ENCODE measurements at places on chromosomes 12 and 14. TPM values are rescaled to one million over a fixed set of nuclear protein-coding genes. Genes with fewer than 3 reads are reported as not detected.

The KRT6B gene
- 0.25 TPM for polyA plus RNA-seq

GRCh38 chr14:61493239-61493638 is 171.9 kb downstream of the PRKCH start:
- DNase-seq: no peak

- DNase-seq: no peak
Observed at GRCh38 chr12:7327918-7328317, 24.0 kb downstream of the ACSM4 start.

DNA sequence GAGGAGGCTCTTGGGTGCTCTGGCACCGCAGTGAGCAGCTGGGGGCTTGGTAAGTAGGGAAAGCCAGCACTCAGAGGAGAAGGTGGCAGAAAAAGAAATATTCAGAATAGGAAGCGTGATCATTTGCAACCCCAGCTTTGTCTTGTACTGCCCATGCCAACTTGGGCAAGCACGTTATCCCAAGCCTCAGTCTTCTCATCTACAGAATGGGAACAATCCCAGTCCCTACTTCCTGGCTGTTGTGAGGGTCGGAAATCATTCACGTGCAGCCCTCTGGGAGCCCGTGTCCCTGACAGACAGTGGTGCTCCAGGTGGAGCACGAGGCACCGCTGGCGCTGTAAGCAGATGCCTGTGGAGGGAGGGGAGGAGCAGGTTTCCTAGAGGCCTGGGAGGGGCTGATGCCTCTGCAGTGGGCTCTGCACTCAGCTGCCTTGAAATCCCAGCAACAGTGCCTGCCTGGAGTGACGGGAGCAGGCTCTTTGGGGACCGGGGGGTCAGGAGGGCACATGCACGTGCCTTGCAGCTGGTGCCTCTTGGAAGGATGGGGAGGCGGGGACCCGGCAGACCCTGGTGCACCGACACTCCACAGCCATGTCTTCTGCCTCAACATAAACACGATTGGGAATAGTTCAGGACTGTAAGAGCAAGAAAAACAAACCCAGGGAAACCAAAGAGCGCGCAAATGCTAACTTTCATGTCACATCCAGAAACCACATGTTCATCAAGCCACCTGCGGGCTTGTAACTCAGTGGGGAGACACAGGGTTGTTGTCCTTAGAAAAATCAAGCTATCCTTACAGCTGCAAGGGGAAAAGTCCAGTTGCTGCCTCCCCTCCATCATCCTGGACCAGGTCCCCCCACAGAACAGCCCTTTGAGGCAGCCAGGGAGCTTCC is 86.5 kb upstream of the DIO3 start:
- DNase-seq: no peak

DNA sequence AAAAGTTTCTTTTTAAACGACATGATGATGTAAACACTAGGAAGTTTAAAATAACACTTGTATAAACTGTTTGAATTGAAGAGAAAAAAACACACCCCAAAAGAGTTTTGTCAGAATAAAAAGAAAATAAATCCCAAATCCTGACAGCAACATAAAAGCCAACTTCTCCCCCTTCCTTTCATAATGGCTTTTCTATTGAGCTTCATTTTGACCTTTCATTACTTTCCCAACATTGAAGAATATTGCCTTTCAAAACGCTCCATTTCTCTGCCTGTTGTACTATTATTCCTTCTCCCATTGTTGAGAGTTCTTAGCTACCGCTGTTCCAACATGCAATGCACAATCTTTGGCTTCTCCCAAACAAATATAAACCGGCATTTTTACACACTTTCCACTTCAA is 448.5 kb downstream of the BCAT1 start:
- DNase-seq: no peak

GRCh38 chr14:93536945-93537344 is 106.2 kb downstream of the UNC79 start:
- DNase-seq: no peak

DNA sequence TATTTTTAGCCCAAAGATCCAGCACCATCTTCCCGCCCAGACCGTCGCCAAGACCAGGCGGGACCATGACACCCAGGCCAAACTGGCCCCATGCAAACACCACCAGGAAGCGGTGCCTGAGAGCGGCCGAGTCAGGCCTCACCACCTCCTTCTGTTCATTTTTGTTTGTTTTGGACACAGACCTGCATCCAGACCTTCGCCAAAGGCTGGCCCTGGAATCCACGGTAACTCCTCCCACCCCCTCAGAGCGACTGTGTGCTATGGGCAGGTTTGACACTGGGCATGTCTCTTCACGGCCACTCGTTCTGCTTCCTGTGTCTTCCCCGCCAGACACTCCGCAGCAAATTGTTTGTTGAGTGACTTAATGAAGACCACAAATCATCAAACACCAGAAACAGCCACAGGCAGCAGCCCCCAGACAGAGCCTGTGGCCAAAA is 47.1 kb downstream of the NCOR2 start:
- no peak for DNase-seq

The WDR89 gene
- polyA plus RNA-seq: 10.7 TPM

The MYO1H gene
- 0.25 TPM for polyA plus RNA-seq

GRCh38 chr14:54256156-54256555 is 140.7 kb upstream of the CDKN3 start:
- no peak for DNase-seq

The CAPS2 gene
- polyA plus RNA-seq: 2.7 TPM

GRCh38 chr14:59580911-59581310 is 4.3 kb upstream of the CCDC175 start:
- no peak for DNase-seq

The NELL2 gene
- 0.25 TPM for polyA plus RNA-seq

DNA sequence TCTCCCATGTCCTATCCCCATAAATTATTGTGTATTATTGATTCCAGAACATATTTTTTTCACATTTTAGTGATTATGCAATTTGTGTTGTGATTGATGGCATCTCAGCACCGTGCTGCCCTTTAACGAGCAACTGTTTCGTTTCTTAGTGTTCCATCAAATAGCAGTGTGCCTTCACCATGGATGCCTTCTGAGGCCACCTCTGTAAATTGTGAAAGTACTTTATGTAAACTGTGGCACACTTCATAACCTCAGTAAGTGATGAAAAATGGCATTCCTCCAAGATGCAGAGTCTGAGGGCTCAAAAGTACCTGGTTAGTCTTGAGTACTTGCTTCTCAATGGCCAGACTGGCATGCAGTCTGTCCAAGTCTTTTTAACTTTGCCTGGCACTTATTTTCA is 8.2 kb downstream of the CHST11 start:
- DNase-seq: no peak

GRCh38 chr12:103558879-103559278 is 28.2 kb upstream of the STAB2 start:
- DNase-seq: no peak

DNA sequence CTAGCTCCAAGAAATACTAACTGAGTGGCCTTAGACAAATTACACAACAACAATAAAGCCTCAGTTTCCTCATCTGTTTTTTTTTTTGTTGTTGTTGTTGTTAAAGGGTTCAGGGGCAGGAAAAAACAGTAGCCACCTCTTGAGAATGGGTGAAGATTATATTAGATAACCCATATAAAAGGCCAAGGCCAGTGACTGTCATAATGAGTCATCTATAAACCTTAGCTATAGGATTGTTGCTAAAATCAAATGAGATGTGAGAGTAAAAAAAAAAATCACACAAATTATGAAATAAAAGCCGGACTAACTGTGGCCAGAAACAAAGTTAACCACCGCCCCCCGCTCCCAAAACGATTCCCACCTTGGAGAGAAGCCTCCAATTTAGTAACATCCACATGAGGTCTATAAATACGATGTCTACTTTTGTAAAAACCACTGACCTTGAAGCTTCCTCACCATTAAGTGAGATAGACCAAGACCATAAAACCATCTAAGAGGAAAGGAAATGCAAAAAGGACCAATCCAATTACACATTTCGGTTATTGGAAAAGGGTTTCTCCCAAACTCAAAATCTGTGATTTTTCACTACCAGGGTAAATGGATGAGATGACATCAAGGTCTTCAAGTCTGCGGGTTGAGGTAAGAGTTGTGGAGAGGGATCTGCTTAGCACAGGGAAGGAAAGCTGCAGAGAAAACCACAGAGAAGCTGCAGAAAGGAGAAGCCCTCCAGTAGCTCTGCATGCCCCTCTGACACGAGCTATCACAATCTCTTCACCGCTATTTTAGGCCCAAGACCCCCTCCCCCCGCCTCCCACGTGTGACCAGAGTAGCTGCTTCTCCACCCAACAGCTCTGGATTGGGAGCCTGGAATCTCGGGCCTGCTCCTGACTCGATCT is 1.0 kb downstream of the NAA25 start:
- DNase-seq: peak; percentile 15

The OAS2 gene
- 2.8 TPM for polyA plus RNA-seq

The TMEM52B gene
- 0.23 TPM for polyA plus RNA-seq
